IPS-NIHi11 (cell line): ENCODE measurements at places on chromosomes 3 and 15.

- DNase-seq: peak; percentile 45
Observed at GRCh38 chr3:131283862-131284261, 97.7 kb upstream of the NUDT16 start.

DNA sequence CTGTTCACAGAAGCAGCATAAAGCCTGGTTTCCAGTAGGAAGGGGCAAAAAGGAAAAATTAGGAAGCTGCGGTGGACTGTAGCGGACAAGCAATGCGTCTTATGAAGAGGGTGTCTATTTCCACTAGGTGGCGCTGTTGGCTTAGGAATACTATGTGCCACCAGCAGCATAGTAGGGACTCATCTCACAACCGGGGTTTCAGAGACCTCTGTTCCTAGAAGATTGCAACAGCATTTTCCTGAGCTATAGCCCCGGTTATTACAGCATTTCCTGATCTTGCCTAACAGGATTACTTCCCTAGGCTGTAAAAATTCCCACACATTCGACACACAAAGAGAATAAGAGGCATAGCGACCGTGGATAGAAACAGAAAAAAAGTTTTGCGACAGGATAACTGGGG lies 683.0 kb downstream of the TBL1XR1 start:
- peak; percentile 56 for DNase-seq

DNA sequence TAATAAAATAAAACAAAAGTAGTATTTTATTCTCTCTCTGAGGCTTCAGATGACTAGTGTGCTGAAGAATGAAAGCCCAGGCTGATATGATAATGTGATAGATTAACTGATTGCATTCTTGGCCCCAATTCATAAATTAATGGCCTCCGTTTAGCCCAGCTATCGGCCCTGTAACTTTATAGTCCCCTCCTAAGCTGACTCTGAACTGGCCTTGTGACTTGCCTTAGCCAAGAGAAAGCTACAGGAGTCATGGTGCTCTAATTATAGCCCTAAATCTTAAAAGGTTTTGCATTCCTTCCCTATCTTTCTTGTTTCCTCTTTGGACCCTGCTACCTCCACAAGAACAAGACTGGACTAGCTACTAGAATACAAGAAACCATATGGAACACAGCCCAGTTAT lies 123.2 kb upstream of the EPHA3 start:
- no peak for DNase-seq

DNA sequence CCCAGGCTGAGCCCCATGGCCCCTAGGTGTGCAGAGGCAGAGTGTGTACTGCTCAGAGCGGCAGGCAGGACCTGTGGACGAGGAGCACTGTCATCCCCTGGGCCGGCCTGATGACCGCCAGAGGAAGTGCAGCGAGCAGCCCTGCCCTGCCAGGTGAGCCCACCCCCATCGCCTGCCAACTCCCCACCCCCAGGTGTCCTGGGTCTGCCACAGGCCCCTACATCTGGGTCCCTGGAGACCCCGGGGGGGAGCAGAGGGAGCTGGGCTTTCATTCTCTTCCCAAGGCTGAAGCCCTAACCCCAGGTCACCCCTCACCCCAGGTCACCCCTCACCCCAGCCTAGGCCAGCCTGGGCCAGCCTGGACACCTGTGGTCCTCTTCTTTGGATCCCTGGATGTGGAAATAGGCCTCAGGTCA lies 93.1 kb downstream of the TBC1D2B start:
- no peak for DNase-seq
